ENCODE measurements at places on chromosomes 16 and 17. TPM values are rescaled to one million over a fixed set of nuclear protein-coding genes. Genes with fewer than 3 reads are reported as not detected.

Gene AXIN2
- total RNA-seq, result under 0.01 TPM

Gene DYNLRB2
- total RNA-seq, result not detected

Gene CDH11
- 155 TPM for total RNA-seq

Gene PYY
- total RNA-seq, result not detected

Gene ASIC2
- not detected for total RNA-seq

Measured in myometrial cell (primary cell).